ENCODE measurements at places on chromosomes 3 and 15.

- no peak for DNase-seq
These were observed 3.3 kb upstream of the IL17RC start for GRCh38 chr3:9913601-9914000.

GRCh38 chr3:112585782-112586181 is 23.9 kb downstream of the SLC35A5 start:
- no peak for DNase-seq

- DNase-seq = no peak
These were observed 3.9 kb upstream of the BNC1 start for GRCh38 chr15:83288381-83288801.

GRCh38 chr3:62293051-62293780 is 80.1 kb downstream of the FEZF2 start:
- DNase-seq = no peak

- no peak for DNase-seq
These were observed 124.3 kb downstream of the ZNF280D start for GRCh38 chr15:56608993-56609392.

All from GM12892 (cell line).